ENCODE measurements at places on chromosomes 5 and 9.

GRCh38 chr5:133430095-133430494 is 182.2 kb downstream of the FSTL4 start:
- H3K27me3 ChIP-seq, result no peaks in the 10 kb centered on the region
- H3K36me3 ChIP-seq, result no peaks in the 10 kb centered on the region
- H3K4me3 ChIP-seq, result no peak overlapping the region

- no peak for DNase-seq
- no peak overlapping the region for H3K4me3 ChIP-seq
- H3K4me1 ChIP-seq, result no peaks in the 10 kb centered on the region
- no peaks in the 10 kb centered on the region for H3K27me3 ChIP-seq
Measured at GRCh38 chr5:153086486-153086885, 404.0 kb upstream of the GRIA1 start.

DNA sequence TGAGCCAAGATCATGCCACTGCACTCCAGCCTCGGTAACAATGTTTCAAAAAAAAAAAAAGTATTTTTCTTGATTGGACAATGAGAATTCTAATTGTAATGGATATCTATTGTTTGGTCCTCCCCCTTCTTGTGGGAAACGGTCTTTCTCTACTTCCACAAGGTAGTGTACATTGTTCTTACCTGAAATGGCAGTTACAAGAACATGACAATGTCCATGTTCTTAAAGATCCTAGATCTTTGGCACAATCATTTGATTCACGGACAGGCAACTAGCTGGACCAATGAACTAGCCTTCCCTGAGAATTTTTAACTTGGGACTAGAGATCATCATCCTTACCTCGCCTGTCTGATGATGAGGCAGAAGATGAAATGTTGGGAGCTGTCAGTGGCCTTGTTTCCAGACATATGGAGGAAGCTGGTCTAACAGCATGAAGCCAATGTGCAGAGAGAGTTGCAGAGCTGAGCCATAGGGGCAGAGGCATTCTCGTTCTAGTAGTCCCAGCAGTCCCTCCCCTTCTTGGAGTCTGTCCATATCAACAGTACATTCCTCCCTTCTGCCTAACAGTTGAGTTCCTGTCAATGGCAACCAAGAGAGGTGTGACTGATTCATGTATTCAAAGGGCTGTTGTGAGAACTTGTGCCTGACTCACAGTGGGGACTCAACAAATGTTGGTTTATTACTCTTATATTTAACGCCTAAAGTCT is 2.1 kb upstream of the MARCHF6 start:
- H3K27ac ChIP-seq, result no peak overlapping the region
- peaks cover 26% of the 10 kb centered on the region for H3K4me1 ChIP-seq
- H3K27me3 ChIP-seq, result no peaks in the 10 kb centered on the region
- H3K4me3 ChIP-seq, result no peak overlapping the region
- H3K36me3 ChIP-seq, result no peaks in the 10 kb centered on the region

DNA sequence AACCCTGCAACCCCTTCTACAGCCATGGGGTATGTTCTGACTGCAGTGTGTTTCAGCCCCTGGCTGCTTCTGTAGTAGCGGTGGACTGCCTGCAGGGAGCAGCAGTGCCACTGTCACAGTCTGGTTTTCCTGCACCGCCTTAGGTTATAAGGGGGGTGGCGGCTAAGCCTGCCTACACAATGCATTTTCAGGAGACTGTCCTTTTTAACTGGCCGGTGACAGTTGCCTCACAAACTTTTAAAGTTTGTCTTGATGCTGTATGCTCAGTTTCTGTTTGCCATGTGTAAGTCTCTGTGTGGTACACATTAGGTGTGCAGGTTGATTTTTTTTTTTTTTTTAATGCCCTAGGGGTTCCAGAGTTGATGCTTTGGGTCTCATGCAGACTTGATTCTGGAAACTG is 53.0 kb downstream of the NUP214 start:
- no peak overlapping the region for H3K4me3 ChIP-seq
- peaks cover 27% of the 10 kb centered on the region for H3K36me3 ChIP-seq
- H3K27me3 ChIP-seq, result no peaks in the 10 kb centered on the region
- H3K4me1 ChIP-seq, result peaks cover 72% of the 10 kb centered on the region
- DNase-seq, result peak; percentile 91

- no peak overlapping the region for H3K4me3 ChIP-seq
- H3K36me3 ChIP-seq, result peaks cover 3% of the 10 kb centered on the region
- H3K4me1 ChIP-seq, result no peaks in the 10 kb centered on the region
Measured at GRCh38 chr9:33013962-33014664, 11.0 kb upstream of the DNAJA1 start.

DNA sequence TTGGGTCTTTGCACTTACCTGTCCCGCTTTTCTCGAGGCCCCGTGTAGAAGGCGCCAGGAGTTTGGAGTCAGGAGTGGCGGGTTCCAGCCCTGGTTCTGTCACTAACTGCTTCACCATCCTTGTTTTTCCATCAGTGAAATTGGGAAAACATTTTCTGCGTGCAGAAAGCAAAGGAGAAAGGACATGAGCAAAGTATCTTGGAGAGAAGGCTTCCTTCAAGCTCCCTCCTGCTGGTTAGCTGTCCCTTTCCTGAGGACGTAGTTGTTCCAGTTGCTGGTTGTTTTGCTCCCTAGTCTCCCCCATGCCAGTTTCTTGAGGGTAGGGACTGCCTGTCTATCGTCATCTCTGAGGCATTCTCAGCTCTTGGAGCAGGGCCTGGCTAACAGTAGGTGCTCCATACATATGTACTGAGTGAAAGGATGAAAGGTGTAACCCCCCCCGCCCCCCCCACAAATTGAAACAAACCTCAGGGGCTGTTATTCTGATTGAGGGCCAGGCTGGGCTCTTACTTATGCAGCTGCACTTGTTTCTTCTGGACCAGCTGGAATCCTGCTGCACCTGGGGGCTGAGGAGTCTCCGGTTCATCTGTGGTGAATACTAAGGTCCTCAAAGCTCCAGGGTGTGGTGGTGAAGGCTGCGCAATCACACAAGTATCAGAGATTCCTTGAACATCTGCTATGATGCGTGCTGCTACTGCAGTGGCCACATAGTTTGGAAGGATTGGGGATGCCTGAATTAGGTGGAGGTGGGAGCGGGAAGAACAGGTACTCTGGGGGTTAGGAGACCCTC is 1.0 kb downstream of the SMIM3 start:
- H3K27ac ChIP-seq, result no peak overlapping the region
- DNase-seq, result no peak
- no peaks in the 10 kb centered on the region for H3K36me3 ChIP-seq
- peaks cover 8% of the 10 kb centered on the region for H3K4me1 ChIP-seq
- no peaks in the 10 kb centered on the region for H3K27me3 ChIP-seq

- H3K36me3 ChIP-seq, result no peaks in the 10 kb centered on the region
- no peak overlapping the region for H3K27ac ChIP-seq
- DNase-seq, result no peak
- no peaks in the 10 kb centered on the region for H3K27me3 ChIP-seq
- no peaks in the 10 kb centered on the region for H3K4me1 ChIP-seq
Measured at GRCh38 chr5:21689587-21689986, 1163.6 kb downstream of the CDH12 start.

All from Karpas-422 (cell line).